ENCODE measurements at places on chromosomes 12 and 14.
A peak's percentile ranks its signal among the peaks of the same experiment; 100 is the strongest.

GRCh38 chr12:130965668-130966067 lies 12.0 kb downstream of the ADGRD1 start:
- DNase-seq: no peak

GRCh38 chr12:48972213-48972951 lies 847 bp upstream of the WNT10B start:
- no peak for DNase-seq

- DNase-seq: no peak
Measured at GRCh38 chr14:72196237-72197015, 264.2 kb downstream of the RGS6 start.

DNA sequence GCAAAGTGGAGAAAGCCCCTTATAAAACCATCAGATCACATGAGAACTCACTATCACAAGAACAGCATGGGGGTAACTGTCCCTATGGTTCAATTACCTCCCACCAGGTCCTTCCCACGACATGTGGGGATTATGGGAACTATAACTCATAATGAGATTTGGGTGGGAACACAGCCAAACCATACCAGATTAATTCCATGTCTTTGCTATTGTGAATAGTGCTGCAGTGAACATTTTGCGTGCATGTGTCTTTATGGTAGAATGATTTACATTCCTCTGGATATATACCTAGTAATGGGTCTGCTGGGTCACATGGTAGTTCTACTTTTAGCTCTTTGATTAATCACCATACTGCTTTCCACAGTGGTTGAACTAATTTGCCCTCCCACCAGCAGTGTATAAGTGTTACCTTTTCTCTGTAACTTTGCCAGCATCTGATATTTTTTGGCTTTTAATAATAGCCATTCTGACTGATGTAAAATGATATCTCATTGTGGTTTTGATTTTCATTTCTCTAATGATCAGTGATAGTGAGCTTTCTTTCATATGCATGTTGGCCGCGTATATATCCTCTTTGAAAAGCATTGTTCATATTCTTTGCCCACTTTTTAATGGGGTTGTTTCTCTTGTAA lies 29.7 kb upstream of the SAV1 start:
- DNase-seq: no peak

DNA sequence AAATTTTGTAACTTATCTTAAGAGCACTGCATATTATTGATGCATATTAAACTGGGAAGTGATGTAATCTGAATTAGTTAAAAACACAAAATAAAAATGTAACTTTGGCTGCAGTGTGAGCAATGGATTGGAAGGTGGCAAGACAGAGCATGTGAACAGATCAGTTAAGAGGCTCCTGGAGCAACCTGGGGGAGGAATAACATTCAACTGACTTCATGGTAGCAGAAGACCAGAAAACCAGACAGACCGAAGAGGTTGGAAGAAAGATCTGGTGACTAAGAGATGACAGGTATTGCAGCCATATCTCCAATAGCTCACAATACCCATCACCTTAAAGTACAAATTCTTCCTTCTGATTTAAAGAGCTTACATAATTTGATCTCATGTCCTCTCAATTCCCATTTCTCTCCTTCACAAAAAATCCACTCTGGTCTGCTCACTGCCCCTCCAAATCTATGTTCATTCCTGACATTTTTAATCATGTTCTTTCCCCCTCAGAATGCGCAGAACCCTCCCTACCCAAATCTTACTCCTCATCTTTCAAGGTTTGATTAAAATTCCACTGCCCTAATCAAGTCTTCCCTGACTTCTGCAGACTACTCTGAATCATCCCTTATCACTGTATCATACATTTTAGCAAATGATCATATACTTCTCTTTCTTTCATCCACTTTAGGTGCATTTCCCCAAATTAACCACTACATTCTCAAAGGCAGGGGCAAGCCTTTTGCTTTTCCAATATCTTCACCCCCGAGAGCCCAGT lies 51.5 kb downstream of the DUSP16 start:
- DNase-seq: no peak

DNA sequence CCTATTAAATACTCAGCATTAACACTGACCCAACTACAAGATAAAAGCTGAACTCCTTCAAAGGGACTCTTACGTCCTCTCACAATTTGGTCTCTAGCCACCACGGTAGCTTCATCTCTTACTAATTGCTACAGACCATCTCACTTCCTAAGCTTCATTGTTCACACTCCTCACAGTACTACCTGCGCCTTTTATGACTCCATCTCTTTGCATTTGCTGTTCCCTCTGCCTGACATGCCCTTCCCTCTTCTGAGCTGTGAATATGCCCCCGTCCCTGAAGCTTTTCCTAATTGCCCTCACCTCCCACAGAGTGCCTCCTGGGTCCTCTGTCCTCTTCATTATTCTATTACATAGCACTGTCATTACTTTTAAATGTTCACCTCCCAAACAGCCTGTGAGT lies 2.5 kb downstream of the EEA1 start:
- no peak for DNase-seq

DNA sequence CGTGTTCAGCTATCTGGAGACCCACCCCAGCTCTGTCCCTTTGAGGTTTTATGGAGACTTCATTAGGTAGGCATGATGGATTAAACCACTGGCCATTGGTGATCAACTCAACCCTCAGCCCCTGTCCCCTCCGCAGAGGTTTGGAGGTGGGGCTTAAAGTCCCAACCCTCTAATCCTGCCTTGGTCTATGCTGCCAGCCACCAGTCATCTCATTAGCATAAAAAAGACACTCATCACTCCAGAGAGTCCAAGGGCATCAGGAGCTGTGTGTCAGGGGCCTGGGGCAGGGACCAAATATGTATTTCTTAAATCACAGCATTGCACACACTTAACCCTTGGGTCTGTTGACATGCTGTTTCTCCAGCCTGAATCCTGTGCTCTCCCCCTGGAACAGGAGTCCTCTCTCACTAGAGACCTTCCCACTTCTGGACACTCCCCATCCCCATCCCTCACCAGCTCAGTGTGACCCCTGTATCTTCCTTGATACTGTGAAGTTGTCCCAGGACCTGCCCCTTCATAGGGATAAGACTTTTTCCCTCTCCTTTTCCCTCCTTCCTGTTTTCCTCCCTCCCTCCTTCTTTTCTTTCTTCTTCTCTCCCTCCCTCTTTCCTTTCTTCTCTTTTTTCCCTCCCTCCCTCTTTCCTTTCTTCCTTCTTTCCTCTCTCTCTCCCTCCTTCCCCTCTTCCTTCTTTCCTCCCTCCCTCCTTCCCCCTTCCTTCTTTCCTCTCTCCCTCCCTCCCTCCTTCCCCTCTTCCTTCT lies 54.7 kb upstream of the CLMN start:
- DNase-seq: no peak

GRCh38 chr12:113069149-113069548 lies 12.6 kb downstream of the DTX1 start:
- no peak for DNase-seq

- no peak for DNase-seq
Measured at GRCh38 chr12:72522411-72522810, 250.2 kb downstream of the TRHDE start.

- DNase-seq: peak; percentile 4
Measured at GRCh38 chr14:58571769-58572472, 65.8 kb upstream of the DACT1 start.

GRCh38 chr12:83141460-83141994 lies 454.8 kb downstream of the TMTC2 start:
- no peak for DNase-seq

- DNase-seq: no peak
Measured at GRCh38 chr12:14906114-14906513, 20.5 kb upstream of the MGP start.

DNA sequence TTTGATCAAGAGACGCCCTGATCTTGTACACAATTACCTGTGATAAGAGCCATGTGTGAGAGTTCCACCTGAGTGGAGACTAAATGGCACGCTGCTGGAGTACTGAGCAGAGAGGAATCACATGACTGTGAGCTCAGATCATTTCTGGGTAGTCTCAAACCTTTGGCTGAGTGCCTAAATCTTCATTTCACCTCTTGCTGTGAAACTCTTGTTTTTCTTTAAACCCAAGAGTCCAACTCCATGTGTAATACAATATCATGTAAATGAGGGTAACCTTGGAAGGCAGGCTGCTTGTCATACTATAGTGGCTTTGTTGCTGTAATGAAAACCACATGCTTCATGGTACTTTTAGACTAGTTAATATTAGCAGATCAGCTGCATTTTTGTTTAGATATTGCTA lies 156.9 kb downstream of the CAND1 start:
- DNase-seq: no peak

GRCh38 chr12:79897617-79898016 lies 37.3 kb downstream of the PPP1R12A start:
- no peak for DNase-seq

- no peak for DNase-seq
Measured at GRCh38 chr14:95516554-95517181, at the start of gene SYNE3. Gene SYNE3, minus strand, starts transcription at chr14:95516650. Its CDS starts 40,829 bp downstream, at chr14:95475821.

DNA sequence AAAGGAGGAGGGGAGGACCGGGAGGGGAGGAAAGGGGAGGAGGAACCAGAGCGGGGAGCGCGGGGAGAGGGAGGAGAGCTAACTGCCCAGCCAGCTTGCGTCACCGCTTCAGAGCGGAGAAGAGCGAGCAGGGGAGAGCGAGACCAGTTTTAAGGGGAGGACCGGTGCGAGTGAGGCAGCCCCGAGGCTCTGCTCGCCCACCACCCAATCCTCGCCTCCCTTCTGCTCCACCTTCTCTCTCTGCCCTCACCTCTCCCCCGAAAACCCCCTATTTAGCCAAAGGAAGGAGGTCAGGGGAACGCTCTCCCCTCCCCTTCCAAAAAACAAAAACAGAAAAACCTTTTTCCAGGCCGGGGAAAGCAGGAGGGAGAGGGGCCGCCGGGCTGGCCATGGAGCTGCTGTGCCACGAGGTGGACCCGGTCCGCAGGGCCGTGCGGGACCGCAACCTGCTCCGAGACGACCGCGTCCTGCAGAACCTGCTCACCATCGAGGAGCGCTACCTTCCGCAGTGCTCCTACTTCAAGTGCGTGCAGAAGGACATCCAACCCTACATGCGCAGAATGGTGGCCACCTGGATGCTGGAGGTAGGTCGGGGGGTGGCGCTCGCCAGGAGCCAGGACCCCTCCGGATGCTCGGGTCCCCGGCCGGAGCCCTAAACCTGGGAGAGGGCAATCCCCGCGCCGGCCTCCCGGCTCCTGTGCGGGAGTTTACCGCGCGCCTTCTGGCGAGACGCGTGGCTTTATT lies at the start of gene CCND2:
TSS of gene CCND2 (plus strand) at position 111 of the 744 bp plus-strand sequence. CDS start at position 390, 279 bp downstream.
- DNase-seq: peak; percentile 67

DNA sequence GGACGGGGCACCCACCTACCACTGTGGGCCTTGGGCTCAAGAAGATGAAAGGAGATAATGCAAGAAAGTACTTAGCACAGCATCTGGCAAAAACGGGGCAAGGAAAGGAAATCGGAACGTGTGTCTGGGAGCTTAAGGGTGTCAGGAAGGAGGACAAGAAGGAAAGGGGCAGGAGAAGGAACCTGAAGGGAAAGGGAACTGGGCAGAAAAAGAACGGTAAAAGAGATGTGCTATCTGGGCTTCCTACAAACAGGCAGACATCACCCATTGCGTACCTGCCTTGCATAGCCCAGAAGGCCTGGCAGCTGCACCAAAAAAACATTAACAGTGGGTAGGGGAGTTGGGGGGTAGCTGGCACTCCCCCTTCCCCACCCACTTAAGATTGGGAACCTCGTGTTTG lies 958 bp upstream of the REM2 start:
- DNase-seq: no peak

GRCh38 chr12:52279422-52280318 lies 5.2 kb downstream of the KRT86 start:
- DNase-seq: no peak

- DNase-seq: no peak
Measured at GRCh38 chr12:51362747-51363342, 16.4 kb upstream of the CELA1 start.

- DNase-seq: no peak
Measured at GRCh38 chr12:10304161-10304574, 3.5 kb upstream of the KLRD1 start.

DNA sequence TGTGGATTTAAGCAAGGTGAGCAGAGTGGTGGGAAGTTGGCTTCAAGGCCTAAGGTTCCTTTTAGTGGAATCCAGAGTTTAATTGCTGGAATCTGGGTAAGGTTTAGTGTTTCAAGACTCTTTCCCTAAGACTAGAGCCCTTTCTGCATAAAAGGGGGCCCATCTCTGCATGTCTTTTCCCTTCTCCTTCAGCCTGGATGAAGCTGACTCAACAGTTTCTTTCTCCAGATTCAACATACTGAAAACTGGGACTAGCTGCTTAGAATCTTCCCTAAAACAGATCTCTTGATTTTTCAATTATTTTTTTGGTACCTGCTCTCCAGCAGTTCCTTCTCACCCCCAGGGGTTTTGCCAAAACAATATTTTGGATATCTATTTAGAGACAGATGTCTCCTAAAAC lies 34.0 kb downstream of the SLC4A8 start:
- DNase-seq: no peak

DNA sequence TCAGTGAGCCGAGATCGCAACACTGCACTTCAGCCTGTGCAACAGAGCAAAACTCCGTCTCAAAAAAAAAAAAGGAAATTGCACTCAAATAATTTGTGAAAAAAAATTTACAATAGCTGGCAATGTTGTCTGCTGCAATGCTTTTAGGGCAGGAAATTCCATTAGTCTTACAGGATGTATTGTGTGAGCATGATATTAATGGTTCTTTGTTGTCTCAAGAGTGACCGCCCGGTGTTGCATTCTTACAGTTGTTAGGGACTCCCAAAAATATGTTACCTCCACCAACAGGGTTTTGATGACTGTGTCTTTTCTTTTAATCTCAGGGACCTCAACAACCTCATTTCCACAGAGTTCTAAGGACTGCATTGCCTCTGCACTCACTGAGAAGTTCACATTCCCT lies 44.8 kb downstream of the PZP start:
- DNase-seq: no peak

DNA sequence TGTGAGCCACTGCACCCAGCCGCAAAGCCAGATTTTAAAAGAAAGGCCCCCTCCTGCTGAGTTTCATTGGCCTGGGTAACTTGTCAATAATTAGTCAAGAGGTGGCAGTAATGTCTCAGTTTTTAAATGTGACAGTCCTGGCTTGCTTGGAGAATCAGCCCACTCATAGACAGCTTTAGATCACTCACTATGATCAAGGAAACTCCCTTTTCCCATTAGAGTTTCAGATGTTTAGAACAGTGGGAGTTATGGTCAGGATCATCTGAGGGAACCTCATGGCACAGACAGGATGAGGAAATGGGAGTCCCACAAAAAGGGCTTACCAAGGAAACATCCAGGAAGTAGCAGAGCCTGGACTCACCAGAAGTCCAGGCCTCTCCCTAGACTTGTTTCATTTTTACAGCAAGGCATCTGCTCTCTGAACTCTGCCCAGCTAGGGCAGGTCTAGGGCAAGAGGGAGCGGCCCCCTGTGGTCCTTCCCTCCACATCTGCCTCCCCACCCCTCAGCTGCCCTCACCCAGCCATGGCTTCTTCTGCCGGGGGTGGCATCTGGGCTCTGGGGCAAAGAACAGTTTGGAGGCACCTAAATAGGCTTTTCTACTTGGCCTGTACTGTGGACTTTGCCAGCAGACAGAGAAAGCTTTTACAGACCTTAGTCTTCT lies 11.2 kb downstream of the BCL2L14 start:
- DNase-seq: no peak

GRCh38 chr12:47985596-47986290 lies 18.5 kb downstream of the COL2A1 start:
- DNase-seq: no peak

GRCh38 chr14:54935958-54936357 lies 33.3 kb upstream of the GCH1 start:
- no peak for DNase-seq

- DNase-seq: no peak
Measured at GRCh38 chr12:23536293-23536692, 413.2 kb downstream of the SOX5 start.

GRCh38 chr12:81296556-81297305 lies 218.9 kb downstream of the ACSS3 start:
- DNase-seq: no peak

GRCh38 chr12:104790296-104791125 lies 167.6 kb downstream of the SLC41A2 start:
- peak; percentile 27 for DNase-seq
